Activated T-helper 17 cell treated with anti-CD3 and anti-CD28 coated beads, Interleukin-2, amount 50 U/mL, for 72 hours (primary cell): ENCODE measurements at places on chromosomes 13 and 19.

DNA sequence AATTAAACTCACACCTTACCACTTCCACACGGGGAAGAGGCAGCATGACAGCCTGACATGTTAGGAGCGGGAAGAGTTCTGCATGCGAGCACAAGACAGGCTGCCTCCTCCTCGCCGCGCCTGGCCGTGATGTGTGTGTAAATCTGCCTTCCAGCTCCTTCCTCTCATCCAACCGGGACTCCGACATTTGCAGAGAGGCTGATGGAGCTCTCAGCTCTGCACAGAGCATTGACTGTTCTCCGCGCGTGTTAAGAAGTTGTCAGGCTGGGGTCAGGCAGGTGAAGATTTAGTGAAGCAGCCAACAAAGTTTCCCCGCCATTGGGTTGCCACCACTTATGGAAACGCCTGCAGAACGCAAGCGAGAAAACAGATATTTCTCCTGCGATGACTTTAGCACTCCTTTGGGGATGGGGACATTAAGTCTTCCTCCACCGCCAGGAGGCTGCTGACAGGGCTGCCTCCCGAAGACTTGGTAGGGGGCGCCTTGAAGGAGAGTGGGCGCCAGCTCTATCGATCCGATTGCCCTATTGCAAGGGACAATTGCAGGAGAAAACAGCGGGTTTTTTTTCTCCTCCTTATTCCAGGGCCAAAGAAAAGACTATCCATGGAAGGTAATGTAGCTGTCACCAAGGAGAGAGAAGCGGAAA, 213.9 kb upstream of the TSHZ3 start:
- no peak for ATAC-seq

DNA sequence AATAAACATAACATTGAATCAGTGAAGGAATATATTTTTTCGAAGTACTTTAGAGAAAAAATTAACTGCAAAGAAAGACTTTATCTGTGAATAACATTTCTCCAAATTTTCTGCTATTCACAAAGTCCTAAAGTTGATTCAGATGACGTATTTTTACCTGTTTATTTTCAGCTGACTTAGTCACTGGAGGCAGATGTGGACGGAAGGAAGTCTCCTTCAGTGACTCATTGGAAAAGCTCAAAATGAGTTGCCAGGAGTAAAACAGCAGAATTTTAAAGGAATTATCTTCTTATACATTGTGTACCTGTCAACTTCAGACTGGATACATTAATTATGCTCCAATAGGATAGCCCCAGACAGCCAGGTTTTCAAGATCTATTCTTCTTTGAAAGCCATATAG, 679.3 kb upstream of the GPC6 start:
- ATAC-seq = no peak

DNA sequence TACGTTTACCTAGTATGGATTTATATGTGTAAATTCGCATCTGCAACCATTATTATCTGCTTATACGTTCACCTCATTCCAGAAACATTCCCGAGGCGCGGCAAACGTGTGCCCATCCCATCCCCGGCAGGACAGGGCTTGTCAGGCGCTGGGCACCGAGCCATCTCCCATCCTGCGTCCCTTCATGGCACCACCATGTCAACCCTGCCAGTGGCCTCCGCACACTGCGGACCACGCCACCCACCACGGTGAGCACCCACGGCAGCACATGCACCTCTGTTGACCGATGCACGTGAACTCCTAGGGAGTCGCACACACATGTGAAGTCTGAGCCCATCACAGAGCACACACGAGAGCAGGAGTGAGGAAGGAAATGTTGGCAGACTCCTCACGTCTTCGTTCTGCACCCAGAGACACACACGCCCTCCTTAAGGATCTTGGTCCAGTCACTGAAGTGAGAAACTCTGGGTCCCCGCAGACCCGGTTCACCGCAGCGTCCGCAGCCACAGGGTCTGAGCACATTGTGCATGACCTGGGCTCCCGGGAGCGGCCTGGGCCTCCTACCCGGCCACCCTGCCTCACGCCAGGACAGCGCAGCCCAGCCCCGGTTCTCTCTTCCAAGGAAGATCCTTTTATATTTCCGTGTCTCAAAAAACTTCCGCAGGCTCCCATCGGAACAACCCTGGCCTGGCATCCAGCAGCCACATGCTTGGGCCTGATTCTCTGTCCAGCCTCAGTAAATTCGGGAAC, 68.4 kb upstream of the C13orf46 start:
- no peak for ATAC-seq

DNA sequence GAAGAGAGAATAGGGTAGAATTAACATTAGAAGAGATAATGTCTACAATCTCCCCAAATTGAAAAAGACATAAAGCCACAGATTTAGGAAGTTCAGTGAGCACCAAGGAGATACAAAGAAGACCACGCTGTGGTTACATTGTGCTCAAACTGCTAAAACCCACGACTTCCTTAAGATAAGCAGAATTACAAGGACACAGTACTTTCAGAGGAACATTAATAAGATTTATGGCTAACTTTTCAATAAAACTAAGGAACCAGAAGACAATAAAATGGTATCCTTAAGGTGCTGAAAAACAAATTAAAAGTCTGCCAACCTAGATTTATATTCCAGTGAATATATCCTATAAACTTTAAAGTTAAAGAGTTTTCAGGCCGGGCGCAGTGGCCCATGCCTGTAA, 7.4 kb upstream of the IL17D start:
- no peak for ATAC-seq

GRCh38 chr19:47157431-47158321, 27.0 kb downstream of the SAE1 start:
- peak; percentile 7 for ATAC-seq

DNA sequence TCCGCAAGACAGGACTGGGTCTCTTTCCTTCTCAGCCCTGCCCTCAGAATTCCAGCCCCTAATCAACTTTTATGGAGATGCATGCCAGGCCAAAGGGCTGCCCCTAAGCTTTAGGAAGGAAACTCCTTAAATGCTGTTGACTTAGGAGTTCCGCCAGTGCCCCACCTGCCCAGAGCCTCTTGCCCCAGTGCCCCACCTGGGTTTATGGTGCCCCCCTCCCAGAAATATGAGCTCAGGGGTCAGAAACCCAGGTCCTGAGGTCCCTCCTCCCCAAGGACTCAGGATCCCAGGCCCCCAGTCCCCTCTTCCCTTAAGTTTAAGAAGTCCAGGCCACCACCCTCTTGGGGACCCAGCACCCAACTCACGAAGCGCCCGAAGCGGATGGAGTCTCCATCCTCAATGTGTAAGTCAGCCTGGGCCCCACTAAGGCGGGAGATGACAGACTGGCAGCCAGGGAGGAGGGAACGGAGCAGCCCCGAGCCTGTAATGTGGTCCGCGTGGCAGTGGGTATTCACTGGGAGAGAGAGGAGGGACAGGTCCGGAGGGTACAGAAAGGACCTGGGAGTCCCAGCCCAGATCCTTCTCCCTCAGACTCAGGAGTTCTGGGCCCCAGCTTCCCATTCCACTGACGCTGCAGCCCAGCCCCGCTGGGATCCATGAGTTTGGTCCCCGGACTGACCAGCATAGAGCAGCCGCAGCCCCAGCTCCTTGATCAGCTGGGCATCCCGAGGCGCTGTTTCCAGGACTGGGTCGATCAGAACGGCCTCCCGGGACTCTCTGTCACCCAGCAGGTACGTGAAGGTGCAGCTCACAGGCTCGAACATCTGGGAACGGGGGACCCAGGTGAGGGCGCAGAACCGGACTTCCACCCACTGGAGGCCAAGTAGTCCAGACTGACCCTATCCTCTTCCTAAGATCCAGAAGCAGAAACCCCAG, 897 bp downstream of the ETHE1 start:
- ATAC-seq = peak; percentile 38

DNA sequence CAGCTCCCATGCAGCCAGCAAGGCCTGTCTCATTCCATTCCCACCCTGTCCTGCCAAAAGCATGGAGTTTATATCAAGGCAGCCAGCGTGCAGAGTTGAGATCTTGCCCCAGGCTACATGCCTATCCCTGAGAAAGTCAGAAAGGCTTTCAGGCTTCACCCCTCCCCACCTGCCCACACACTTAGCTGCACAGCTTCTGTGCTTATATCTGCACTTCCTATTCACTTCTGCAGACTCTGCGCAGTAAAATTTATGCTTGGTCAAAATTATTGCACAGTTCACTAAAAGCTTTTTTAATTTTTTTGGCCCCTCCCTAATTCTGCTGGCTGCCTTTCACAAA, 12.5 kb upstream of the ZNF675 start:
- no peak for ATAC-seq

- ATAC-seq = no peak
Measured at GRCh38 chr13:93843082-93843481, 616.5 kb downstream of the GPC6 start.

DNA sequence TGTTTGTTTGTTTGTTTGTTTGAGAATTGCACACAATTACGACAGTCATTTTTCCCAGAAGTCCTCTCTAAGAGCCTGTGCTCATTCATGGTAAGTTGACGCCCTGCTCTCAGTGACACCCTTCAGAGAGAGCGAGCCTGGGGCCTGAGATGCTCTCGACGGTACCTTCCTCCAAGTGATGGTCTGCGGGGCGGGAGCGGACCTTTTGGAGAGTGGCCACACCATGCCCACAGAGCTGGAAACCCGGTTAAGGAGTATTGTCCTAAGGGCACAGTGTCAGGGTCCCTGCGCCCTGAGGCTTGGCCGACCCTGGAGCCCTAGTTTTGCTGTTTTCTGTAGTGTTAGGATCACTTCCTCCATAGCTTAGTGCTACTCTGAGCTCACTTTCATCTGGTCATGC, 3.6 kb downstream of the POP4 start:
- no peak for ATAC-seq

GRCh38 chr19:1752757-1753728, at the start of gene ONECUT3:
ONECUT3 (plus strand) TSS chr19:1753506; CDS start chr19:1753663, 157 bp downstream.
- no peak for ATAC-seq

- no peak for ATAC-seq
Measured at GRCh38 chr13:76751278-76751677, 134.9 kb downstream of the KCTD12 start.

DNA sequence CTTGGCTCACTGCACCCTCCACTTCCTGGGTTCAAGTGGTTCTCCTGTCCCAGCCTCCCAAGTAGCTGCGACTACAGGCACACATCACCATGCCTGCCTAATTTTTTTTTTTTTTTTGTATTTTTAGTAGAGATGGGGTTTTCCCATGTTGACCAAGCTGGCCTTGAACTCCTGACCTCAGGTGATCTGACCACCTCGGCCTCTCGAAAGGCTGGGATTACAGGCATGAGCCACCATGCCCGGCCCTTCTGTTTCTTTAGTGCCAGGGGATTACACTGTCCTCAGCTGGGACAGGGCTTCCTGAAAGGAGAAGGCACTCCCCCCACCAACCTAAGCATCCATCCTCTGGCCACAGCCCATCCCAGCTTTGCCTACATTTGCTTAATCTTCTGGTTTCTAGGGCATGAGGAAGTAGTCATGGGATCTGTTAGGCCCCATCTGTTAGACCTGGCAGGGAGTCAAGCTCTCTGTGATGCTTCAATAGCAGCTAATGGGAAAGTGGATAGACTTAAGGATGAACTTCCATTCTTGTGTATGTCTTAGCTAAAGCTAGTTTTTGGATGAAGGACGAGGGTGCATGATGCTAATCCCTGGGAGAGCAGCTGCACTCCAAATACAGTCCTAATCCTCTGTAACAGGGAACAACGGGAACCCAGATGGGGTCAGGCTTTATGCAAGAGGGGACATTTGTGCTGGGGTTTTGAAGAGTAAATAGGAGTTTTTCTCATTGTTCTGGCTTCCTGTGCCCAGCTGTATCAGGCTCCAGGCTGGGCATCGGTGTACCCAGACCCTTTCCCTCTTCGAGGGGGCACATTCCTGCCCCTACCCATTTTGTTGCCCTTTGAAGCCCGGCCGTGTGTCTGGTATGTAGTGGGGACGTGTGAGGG, 2.6 kb downstream of the VAV1 start:
- ATAC-seq = no peak

- ATAC-seq = peak; percentile 16
Measured at GRCh38 chr19:58562122-58563033, 4.0 kb upstream of the UBE2M start.

DNA sequence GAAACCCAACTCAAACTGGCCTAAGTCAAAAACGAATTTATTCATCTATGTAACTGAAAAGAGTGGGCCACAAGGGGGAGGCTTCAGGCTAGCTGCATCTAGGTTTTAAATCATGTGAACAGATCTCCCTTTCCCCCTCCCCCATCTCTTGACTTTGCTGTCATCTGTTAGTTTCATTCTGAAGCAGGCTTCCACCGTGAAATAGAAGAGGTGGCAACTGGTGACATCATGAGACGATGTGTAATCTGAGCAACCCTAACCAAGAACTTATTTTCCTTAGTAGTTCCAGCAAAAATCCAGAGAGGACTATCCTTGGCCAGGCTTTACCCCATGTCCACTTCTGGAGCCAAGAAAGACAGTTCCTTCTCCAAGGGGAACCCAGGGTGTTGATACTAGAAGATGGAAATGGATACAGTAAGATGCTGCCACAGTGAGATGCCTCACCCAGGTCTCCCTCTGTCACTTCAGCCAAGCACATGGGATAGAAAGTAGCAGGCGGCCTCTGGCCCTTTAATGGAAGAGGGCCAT, 9.4 kb downstream of the SAMD4B start:
- peak; percentile 95 for ATAC-seq

DNA sequence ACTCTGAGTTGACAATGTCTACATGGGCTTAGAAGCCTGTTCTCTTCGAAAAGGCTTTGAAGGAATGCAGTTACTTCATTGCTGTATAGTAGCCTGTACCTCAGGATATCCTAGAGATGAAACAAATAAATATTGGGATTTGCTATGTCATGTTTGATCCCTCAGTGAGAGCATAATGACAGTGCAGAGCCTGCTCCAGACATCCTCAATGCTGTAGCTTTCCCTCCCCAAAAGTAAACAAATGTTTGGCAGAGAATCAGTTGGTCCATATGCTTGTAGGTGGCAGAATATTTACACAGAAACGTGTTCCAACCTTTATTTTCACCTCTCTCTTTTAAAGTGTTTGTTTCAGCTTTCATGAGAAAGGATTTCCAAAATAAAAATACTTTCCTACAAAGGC, 515.3 kb upstream of the SGCG start:
- ATAC-seq = no peak

DNA sequence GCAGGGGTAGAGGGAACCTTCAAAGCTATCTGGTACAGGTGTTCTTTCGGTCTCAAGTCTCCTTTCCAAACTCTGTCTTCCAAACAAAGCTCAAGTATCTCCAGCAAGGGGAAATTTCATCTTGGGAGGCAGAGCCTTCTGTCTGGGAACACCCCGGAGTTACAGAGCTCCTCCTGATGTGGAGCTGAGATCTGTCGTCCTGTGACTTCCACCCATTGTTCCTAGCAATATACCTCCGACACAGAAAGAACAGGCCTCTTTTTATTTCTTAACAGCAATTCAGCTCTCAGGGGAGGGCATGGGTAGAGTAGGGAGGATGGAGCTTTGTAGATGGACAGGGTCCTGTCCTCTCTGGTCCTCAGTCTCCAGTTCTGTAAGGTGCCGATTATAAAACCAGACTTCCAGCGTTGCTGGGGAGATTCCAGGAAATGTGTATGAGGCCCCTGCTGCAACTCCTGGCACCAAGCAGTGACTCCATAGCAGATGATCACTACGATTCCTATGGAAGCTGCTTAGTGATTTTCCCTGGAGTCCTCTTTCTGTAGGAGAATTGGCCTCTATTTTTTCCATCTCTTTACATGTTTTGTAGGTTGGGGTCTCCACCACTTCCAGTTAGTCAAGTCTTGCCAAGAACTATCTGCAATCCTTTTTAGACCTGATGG, 56.0 kb upstream of the ARGLU1 start:
- no peak for ATAC-seq
